Activated T-cell treated with anti-CD3 and anti-CD28 coated beads, Interleukin-2, amount 50 U/mL, for 48 hours (primary cell): ENCODE measurements at places on chromosomes 12 and 14.

GRCh38 chr14:35220920-35221319 is 71.3 kb upstream of the PSMA6 start:
- DNase-seq: no peak

- DNase-seq: no peak
Measured at GRCh38 chr14:93375673-93376156, 28.7 kb downstream of the COX8C start.

GRCh38 chr12:125856896-125857295 is 791.7 kb downstream of the AACS start:
- DNase-seq: no peak

- DNase-seq: peak; percentile 16
Measured at GRCh38 chr14:94051115-94051514, 25.0 kb downstream of the OTUB2 start.

- DNase-seq: no peak
Measured at GRCh38 chr12:41923351-41923750, 221.3 kb downstream of the GXYLT1 start.

DNA sequence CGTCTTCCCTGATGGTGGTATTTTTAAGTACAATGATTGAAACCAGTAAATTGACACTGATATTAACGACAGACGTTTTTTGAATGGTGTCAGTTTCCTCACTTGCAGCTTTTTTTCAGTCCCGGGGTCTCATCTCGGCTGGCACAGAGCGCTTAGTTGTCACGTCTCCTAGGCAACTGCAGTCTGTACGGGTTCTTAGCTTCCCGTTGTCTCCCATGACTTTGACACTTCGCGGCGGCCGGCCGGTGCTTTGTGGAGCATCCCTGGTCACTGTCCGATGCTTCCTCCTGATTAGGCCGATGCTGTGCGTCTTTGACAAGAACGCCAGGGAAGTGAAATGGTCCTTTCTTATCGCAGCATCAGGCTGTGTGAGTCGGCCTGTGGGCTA is 67.4 kb downstream of the ADGRD1 start:
- DNase-seq: no peak

DNA sequence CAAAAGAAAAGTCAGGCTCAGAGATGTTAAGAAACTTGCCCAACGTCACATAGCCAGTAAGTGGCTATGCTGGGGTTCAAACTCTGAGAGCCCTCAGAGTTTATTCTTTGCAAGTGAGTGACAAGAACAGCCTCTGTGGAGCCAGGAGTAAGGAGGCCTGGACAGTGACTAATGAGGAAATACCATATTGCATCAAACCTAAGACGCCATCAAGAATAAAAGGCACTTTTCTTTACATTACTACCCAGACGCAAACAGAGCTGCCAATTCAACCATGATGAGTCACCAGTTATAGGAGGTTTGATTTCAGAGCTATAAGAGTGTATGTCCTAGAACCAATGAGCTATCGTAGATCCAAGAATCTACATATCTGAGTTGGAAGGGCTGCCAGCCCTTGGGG is 9.4 kb downstream of the TNFRSF1A start:
- DNase-seq: no peak

- no peak for DNase-seq
Measured at GRCh38 chr12:57340104-57340503, 89.1 kb upstream of the STAC3 start.

DNA sequence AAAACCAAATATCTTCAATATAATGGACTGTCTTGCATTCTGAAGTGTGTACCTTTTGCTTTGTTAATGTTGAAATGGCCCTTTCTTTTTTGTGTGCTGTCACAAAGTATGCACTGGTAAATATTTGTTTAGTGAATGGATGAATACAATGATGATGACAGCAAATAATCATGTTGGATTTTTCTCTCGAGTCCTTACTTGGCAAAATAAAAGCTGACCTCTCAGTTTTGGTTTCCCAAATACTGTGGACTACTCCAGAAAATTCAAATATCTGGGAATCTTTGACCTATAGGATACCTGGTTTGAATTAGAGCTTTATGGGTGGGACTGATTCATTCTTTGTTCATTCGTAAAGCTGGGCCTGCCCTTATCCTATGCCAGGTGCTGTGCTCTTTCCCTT is 5.5 kb downstream of the UBE3B start:
- DNase-seq: no peak

- DNase-seq: no peak
Measured at GRCh38 chr14:22896356-22896755, 13.3 kb downstream of the REM2 start.

DNA sequence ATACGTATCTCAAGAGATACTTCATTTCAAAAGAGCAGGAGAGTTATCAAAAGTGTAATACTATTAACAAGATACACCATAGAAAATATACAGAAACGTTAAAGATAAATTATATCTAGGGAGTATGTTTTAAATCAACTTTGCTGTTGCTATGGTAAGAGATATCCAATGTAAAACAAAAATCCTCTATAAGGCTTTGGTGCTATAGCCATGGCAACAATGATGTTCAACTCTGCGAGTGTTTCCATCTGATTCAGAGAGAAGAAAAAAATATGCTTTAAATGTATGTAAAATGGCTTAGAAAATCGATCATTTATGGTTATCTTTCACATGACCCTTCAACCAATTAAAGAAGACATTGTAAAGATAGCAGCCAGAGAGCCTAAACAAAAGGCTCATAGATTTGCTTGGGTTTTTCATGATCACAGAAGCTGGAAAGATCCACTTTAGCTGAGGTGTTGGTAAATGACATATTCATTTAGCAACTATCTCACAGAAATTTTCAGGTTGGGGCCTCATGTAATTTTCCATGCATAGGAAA is 387.0 kb upstream of the GARIN6 start:
- DNase-seq: no peak

DNA sequence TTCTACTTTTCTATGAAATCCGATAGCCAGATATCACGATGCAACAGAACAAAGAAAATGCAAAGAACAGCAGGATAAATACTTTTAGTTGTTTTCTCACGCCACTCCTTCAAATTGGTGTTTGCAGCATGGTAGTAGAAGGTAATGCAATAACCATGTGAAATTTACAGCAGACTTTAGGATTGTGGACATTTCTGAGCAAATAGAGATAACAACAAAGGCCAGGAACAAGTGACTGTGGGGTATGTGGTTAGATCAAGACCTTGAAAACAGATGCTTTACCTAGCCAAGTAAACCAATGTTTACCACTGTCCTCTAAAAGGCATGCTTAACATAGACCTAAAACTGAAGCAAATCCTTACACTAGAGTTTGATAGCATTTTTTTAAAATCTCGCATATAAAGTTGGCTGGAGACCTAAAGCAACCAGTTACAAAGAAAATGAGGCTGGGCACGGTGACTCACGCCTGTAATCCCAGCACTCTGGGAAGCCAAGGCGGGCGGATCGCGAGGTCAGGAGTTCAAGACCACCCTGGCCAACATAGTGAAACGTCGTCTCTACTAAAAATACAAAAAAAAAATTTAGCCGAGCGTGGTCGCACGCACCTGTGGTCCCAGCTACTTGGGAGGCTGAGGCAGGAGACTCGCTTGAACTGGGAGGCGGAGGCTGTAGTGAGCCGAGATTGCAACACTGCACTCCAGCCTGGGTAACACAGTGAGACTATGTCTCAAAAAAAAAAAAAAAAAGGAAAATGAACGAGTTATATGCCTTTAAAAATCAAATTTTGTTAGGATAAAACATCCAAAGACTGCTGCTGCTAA is 123.2 kb upstream of the FOXN3 start:
- DNase-seq: no peak

- DNase-seq: no peak
Measured at GRCh38 chr14:63752449-63753169, 24.7 kb upstream of the SGPP1 start.

DNA sequence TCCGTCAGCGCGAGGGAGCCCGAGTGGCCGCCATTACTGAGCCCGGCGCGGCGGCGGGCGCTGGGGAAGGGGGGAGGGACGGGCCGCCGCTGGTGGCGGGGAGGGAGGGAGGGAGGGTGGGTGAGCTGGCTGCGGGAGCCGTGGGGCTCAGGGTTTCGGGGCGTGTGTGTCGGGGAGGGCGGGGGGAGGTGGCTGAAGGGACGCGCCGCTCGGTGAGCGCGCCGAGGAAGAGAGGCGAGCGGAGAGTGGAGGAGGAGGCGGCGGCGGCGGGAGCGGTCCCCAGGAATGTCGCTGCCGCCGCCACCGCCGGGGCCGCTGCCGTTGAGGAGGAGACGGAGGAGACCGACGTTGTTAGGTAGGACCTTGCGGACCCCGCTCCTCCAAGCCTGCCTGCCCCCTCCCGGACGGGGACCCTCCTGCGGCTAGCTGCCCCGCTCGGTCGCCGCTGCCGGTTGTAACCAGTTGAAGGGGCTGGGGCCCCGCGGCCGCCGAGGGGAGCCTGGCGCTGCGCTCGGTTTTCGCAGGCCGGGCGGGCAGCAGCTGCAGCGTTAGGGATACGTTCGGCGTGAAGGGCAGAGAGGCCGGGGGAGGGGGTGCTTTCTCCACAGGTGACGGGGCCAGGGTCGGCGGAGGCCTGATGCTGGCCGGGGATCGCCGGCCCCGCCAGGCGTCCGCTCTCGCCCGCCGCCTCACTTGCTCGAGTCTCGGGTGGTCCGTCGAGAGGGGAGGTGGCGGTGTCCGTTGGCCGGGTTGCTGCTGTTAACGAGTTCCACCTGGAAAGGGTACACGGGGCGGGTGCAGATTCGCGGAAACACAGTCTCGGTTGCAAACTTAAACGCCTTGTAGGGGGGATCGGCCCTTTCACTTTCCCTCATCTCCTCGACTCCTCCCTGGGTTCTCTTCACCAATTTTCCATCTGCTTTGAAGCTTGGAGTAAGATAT is at the start of gene ARHGAP5:
TSS of gene ARHGAP5 (plus strand) at position 224 of the 942 bp plus-strand sequence. CDS start 13,366 bp downstream, outside the sequence.
- peak; percentile 67 for DNase-seq

DNA sequence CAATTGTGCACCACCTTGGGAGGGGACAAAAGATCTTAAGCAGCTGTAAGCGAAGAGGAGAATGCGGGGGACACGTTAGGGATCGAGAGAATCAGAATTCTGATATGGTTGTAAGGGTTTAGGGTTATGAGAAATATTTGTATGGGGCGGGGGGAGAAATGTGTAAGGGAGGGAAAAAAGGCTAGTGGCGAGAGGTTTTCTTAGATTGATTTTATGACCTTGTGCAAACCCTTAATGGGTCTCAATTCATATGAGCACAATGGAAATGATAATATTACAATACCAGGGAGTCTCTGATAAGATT is 396 bp downstream of the NDUFA9 start:
- no peak for DNase-seq

DNA sequence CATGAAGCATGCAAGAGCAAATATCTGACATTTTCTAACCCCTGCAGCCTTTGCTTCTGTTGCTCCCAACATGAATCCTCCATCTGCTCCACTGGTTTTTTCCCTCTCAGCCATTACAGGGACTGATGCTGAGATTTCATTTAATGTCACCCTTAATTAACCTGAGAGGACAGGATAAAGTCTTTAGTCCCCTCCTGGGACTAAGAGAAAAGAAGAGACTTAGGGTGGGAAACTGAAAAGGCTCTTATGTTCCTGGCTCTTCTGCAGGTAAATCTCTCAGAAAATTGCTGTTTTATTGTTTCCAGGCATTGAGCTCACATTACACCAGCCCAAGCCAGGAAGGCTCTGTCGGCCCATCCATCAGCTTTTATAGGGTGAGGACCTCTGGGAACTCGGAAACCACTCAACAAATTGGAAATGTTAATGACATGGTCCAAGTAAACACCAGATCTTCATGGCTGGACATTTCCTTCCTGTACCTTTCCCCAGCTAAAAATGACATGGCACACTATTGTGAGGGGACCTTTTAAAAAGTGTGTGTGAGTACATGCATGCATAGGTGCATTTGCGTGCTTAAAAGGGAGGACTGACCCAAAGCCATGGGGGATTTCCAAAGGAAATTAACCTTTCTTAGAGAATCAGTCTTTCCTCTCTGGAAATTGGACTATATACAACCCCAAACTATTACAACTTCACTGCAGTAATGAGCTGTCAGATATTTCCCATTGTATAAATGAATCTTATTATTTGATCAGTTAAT is 408.1 kb upstream of the TMTC1 start:
- DNase-seq: no peak

- no peak for DNase-seq
Measured at GRCh38 chr12:44509471-44509870, 366.6 kb downstream of the NELL2 start.

DNA sequence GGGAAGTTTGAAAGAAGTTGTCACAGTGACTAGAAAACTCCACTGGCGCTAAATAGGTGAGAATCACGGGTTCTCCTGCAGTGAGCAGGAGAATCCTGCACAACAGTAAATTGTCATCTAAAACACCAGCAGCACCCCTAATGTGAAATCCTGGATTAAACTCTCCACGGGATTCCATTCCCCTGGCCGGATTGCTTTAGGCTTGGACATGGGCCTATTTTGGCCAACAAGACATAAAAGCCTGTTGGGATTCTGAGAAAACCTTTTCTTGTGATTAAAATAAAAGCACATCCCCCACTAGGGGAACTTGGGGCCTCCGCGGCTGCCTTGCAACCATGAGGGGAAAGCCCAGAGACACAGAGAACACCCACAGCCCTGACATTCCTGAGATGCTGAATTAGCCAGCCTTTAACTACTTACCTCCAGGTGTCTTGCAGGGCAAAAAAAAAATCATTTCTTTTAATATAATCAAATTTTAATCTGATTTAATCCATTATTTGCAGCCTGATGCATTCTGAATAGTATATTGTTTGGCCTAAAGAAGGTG is 21.0 kb upstream of the TSPAN11 start:
- DNase-seq: no peak

GRCh38 chr12:5796171-5796958 is 148.7 kb downstream of the ANO2 start:
- DNase-seq: peak; percentile 36

DNA sequence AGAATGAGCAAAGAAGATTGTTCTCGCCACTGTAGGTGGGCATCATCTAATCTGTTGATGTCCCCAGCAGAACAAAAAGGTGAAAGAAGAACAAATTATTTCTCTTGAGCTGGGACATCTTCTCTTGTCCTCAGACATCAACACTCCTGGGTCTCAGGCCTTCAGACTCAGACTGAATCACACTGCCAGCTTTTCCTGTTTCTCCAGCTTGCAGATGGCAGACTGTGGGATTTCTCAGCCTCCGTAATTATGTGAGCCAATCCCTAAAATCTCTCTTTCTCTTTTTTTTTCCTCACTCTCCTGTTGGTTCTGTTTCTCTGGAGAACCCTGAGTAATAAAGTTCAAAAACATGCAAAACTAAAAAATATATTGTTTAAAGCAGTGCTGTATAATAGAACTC is 3.7 kb upstream of the TMPRSS12 start:
- DNase-seq: no peak

DNA sequence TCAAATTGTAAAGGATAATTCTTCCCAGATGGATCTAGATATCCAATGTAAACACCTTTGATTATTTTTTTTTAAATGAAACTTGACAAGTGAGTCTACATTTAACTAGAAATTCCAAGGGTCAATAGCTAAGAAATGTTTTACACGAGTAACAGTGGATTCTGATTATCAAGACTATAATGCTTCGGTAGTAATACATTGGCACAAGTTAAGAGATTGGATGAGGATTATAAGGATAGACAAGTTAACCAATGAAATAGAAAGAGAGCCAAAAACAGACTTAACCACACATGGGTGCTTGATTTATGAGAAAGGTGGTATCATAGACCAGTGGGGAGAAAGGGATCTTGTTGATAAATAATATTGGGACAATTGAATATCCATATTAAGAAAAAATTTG is 40.3 kb upstream of the PCED1B start:
- no peak for DNase-seq
